Non-pigmented ciliary epithelial cell (primary cell): ENCODE measurements at places on chromosomes 7 and 10.

DNA sequence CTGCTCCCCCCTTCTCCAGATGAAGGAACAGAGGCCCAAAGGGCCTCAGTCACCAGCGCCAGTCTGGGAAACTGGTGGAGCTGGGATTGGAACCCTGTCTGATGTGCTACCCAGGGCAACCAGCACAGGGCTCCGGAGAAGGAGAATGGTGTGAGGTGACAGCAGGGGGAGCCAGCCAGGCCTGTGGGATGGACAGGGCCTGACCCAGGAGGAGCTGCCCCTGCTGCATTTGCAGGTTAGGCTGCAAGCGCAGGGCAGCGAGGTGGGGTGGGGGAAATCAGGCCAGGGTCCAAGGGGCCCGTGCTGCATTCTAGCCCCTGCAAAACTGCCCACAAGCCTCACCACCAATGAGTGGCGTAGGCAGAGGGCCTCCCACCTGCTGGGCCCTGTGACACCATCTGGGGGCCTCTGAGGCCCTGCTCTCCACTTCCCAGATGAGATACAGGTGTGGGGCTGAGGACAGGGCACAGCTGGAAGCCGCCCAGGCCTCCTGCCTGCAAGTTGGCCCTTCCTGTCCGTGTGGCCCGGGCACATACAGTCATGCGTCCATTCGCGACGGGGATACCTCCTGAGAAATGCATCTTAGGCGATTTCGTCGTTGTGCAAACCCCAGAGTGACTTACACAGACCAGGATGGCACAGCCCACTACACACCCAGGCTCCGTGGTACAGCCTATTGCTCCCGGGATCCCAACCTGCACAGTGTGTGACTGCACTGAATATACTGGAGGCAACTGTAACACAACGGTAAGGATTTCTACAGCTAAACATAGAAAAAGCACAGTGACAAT lies 45.3 kb downstream of the RASGEF1A start:
- DNase-seq = no peak

DNA sequence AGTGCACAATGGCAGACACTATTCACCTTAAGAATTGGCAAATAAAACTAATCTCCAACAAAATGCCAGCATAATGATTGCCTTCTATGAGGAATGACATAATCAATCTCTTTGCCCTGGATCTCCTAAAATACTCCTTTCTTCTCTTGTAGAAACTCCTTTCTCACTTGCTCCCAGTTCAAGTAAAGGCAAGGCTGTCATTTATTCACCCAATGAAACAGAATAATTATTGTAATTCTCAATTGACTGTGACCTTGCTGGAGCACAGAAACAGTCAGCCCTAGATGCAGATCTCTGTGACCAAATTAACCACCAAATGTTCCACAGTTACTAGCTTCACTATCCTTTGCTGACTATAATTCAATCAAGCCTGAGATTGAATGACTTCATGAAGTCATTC lies 99.3 kb downstream of the SEMA3C start:
- no peak for DNase-seq

DNA sequence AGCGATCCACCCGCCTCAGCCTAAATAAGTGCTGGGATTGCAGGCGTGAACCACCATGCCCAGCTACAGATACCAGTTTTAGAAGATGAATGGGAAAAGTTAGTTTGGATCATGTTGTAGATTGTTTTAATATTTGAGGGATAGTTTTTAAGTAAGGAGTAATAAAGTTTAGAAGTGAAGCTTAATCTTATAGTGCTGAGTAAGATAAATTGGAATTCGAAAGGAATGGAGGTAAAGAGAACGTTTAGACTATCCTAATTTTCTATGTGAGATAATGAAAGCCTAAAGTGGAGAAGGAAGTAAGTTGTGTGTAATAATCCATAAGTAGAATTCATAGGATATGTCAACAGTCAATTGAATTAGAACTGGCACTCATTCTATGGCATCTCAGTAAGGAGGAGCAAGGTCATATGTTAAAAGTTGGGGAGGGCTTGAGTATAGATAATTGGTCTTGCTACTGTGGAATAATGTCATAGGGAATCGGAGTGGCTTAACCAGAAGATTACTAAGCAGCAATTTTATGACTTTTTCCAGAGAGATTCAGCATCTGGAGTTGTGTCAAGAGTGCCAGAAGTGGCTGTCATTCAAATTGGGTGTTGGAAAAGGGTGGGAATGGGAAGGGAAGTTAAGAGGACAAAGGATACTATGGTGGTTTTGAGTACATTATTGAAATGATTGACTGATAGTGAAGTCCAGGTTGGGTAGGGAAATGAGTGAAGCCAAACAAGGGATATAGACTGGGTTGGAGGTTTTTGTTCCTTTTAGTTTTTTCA lies 12.1 kb downstream of the TAX1BP1 start:
- no peak for DNase-seq

GRCh38 chr7:1054861-1055450 lies 10.6 kb downstream of the GPR146 start:
- no peak for DNase-seq

- DNase-seq = no peak
Measured at GRCh38 chr7:155980841-155981240, 168.6 kb upstream of the SHH start.

GRCh38 chr10:38146579-38147333 lies 52.6 kb downstream of the ZNF37A start:
- DNase-seq = no peak

DNA sequence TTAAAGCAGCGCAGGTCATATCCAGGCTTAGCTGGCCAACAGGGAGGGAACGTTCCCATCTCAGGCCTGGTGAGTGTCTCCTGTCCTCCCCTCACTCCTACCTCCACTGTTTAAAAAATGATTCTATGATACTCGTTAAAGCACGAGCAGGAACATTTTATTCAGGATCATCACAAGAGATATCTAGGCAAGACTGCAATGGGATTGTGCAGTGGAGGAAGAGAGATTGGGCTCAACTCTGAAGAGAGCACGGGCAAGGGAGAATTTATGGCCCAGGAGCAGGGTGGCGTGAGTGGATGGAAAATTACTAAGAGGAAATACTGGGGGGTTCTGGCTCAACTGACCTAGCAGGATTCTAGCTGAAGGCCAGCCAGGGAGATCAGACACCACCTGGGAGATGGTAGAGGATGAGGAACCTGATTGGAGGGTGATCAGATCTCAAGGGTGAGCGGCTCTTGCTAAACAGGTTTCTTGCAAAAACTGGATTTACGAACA lies 9.0 kb upstream of the HSPB1 start:
- no peak for DNase-seq

DNA sequence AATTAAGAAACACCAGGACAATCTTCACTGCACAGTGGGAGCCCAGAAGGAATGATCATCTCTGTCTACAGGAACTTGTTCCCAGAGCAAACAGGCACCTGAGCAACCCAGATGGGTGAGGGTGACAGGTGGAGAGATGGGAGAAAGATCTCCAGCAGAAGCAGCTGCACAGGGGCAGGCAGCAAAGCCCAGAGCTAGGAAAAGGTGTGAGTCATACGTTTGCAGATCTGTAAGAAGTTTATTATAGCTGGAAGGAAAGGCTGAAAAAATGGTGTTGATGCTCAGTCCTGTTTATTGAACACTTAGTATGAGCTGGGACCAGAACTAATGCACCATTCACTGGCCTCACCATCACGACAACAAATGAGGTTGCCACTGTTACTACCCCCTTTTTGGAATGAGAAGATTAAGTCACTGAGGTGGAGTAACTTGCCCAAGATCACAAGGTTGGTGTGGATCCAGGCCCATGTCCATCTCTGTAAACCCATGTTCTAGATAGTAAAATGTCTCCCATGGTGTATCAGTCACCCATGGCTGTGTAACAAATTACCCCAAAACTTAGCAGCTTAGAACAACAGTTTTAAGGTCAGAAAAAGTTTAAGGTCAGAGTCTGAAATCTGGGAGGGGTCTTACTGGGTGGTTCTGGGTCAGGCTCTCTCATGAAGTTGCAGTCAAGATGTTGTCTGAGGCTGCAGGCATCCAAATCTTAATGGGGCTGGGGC lies 506.9 kb downstream of the RPS24 start:
- no peak for DNase-seq

- no peak for DNase-seq
Measured at GRCh38 chr10:128854204-128854603, 612.8 kb upstream of the MGMT start.

DNA sequence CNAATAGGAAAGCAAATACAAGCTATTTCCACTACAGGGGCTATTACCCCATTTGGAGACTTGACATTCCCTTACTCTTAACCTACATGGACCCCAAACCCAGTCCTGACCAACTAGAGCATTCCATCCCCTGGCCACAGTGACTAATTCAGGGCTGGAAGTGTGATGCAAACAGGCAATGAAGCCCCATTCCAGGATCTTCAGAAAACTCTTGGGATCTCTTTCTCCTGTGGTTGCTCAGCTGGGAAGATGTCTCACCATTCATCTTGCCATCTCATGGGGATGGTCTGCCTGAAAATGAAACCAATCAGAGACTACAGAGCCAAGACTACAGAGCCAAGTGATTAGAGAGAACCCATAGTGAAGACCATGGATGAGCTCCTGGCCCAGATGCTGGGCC lies 206.2 kb downstream of the ZNF365 start:
- no peak for DNase-seq

DNA sequence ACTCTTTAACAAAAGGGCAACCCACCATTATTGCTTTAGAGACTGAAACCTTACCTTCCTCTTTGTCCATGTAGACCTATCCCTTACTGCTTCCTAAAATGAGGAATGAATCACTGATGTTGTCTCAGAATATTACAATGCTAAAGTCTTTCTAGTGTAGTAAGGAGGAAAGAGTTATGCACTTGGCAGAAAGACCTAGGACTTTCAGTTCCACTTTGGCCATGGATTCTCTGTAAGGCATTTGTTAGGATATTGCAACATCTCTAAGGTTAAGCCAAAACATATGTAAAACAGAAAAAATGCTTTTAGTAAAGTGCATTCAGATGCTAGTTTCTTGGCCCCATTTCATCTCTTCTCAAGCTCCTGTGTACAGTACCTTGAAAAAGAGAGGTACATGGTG lies 230.9 kb downstream of the PARD3 start:
- DNase-seq = peak; percentile 67

GRCh38 chr7:28389504-28390395 lies 22.6 kb upstream of the CREB5 start:
- no peak for DNase-seq

DNA sequence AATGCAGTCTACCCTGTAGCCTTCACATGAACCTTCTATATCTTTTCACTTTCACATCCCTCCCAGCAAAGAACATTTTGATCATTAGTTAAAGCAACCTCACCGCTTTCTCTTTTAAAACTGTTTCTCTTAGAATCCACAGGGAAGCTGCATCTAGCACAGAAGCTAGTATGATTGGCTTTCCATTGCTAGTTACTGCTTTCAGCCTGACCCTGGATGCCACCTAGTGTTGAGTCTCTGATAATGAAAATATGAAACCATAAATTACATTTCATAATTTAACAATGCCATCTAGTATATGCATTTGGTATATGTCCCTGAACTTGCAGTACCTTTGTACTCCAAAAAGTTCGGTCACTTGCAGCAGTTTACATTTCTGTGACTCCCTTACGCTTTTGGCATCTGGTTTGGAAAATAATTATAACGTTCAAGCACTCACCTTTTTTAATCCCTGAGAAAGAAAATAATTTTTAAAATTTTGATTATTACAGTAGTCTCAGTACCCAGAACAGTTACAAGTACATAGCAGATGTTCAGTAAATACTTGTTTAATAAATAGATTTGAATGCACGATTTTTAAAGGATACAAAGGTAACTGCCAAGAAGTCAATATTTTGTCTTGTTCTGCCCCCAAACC lies 22.7 kb downstream of the CISD1 start:
- no peak for DNase-seq

GRCh38 chr10:93186653-93187052 lies 113.0 kb downstream of the CYP26A1 start:
- DNase-seq = no peak

DNA sequence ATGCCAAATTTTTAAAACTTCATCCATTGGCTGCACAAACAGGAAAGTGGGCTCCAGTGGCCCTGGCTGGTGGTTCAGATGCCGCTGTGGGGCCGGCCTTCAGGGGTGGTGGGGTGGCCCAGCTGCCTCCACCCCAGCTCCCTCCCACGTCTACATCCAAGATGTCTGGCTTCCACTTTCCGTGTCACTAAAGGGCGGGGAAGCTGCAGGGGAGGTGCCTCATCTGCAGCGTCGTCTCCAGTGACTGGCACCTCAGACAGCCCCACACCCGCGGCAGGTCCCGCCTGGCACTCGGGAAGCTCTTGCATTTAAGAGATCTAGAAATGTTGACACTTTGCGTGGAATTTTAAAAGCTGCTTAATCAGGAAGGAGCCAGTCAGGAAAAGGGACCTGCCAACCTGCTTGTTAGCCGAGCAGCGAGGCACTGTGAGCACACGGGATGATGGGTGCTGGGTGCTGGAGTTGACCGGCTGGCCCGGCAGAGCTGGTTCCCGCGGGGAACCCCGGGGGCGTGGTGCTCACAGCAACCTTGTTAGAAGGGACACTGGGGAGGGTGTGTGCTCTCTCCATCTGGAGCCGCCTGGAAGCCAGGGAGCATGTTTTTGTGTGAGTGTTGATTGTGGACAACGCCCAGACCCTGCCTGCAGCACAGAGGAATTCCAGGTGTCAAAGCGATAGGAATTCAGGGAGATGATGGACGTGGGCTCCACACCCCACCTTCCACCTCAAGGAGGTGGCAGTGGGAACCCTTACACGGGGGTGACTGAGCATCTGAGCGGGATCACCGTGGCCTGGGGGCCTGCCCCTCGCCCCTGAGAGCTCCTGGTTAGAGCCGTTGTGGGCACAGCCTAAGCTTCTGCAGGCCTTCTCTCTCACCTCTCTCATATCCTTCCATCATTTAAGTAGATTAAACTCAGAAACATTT lies 320.5 kb downstream of the PTPRN2 start:
- no peak for DNase-seq

DNA sequence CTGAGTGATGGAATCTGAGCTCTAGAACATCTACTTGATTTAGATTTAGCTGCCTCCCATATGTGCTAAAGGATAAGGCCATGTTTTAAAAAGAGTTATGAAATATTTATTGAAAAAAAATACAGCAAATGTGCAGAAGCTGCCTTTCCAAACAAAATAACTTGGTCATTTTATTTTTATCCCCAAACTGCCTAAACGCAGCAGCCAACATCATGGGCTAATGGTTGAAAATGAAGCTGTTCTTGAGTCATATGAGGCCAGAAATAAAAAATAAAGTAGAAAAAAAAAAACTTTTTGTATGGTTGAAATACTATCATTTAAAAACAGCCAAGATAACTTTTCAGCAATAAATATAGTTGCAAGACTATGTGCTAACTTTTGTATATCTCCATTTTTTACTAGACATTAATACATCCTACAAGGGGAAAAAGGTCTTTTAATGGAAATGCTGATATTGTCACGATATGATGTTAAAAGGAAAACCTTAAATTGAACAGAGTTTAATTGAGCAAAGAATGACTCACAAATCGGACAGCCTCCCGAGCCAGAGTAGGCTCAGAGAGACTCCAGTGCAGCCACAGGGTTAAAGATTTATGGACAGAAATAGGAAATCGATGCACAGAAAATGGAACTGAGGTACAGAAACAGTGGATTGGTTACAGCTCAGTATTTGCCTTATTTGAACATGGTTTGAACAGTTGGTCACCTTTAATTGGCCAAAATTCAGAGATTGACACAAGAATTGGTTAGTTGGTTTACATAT lies 305.8 kb downstream of the MDFIC start:
- no peak for DNase-seq

- DNase-seq = no peak
Measured at GRCh38 chr7:96861-97260, 95.5 kb upstream of the FAM20C start.
